ENCODE measurements at places on chromosomes 5 and 9. TPM values are rescaled to one million over a fixed set of nuclear protein-coding genes. Genes with fewer than 3 reads are reported as not detected.

DNA sequence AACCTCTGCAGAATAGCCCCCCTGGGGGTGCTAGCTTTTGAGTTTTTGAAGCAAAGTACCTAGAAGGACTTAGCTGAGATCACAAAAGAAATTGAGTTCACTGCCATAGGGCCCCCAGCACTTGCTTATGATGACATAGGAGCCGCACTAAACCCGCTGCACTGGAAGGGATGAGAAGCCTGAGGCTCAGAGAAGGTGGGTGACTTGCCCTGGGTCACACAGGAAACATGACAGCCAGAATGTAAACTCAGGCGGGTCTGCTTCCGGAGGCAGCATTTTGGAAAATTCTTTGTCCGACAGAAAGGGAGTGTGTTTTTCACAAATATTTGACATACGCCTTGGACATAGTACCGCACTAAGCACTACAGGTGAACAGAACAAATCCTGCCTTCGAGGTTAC, 8.4 kb upstream of the TOR1B start:
- H3K36me3 ChIP-seq: no peaks in the 10 kb centered on the region
- H3K27ac ChIP-seq: no peak overlapping the region
- H3K4me1 ChIP-seq: no peaks in the 10 kb centered on the region
- peaks cover 32% of the 10 kb centered on the region for H3K27me3 ChIP-seq
- H3K4me3 ChIP-seq: no peak overlapping the region

DNA sequence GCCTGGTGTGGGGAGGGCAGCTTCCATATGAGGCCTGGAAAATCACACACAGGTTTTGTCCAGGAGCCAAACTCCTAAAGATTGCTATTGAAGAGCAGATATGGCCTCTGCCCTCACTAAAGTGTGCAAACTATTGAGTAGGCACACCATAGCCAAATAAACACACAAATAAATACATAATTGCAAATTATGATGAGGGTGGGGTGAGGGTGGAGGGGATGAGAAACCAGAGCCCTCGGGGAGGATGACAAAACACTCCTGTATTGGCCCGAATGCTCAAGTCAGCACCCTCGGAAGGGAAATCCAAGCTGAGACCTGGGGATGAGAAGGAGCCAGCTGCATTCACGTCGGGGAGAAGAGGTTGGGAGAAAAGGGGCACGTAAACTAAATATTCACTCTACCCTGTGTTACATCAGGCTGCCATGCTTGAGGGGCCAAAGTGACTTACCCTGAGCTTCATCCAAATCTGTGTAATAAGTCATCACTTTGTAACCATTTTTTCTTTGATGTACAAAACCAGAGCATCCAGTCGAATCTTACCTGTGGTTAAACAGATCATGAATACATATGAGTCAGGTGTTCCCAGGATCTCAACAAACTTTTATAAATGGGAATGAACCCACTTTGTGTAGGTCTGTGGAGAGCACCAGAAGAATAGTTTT, 73.9 kb upstream of the PCSK1 start:
- peaks cover 15% of the 10 kb centered on the region for H3K4me1 ChIP-seq
- no peaks in the 10 kb centered on the region for H3K27me3 ChIP-seq
- no peak for DNase-seq
- H3K4me3 ChIP-seq: no peak overlapping the region

F12 gene
- not detected for total RNA-seq

DNA sequence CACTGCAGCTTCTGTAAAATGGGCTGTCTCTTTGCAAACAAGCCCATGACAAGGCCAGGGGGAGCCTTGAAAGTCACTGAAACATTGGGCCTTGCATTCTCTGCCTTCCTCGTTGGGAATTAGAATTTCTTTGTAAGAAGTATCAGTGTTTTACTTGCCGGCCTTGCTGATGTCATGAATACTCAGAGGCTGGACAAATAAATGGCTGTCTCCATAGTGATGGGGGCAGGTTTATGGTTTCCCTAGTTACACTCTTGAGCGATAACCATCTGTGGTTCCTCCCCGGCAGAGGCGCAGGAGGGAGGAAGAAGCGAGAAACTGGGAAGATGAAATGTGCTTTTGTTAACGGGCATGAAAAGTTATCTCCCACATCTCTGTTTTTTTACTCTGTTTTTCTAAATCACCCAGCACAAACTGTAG, 272.7 kb upstream of the PANK3 start:
- no peaks in the 10 kb centered on the region for H3K27me3 ChIP-seq
- no peak overlapping the region for H3K4me3 ChIP-seq
- H3K27ac ChIP-seq: no peak overlapping the region

GRCh38 chr9:81879501-81879916, 48.7 kb upstream of the SPATA31D4 start:
- no peak overlapping the region for H3K4me3 ChIP-seq
- no peak overlapping the region for H3K27ac ChIP-seq
- H3K27me3 ChIP-seq: no peaks in the 10 kb centered on the region
- peaks cover 3% of the 10 kb centered on the region for H3K4me1 ChIP-seq
- H3K36me3 ChIP-seq: no peaks in the 10 kb centered on the region
- DNase-seq: no peak

NR5A1 gene
- total RNA-seq: not detected

SLC46A2 gene
- under 0.01 TPM for total RNA-seq

- no peaks in the 10 kb centered on the region for H3K4me1 ChIP-seq
- no peak for DNase-seq
These were observed 81.8 kb upstream of the ELL2 start for GRCh38 chr5:96043446-96043845.

DNA sequence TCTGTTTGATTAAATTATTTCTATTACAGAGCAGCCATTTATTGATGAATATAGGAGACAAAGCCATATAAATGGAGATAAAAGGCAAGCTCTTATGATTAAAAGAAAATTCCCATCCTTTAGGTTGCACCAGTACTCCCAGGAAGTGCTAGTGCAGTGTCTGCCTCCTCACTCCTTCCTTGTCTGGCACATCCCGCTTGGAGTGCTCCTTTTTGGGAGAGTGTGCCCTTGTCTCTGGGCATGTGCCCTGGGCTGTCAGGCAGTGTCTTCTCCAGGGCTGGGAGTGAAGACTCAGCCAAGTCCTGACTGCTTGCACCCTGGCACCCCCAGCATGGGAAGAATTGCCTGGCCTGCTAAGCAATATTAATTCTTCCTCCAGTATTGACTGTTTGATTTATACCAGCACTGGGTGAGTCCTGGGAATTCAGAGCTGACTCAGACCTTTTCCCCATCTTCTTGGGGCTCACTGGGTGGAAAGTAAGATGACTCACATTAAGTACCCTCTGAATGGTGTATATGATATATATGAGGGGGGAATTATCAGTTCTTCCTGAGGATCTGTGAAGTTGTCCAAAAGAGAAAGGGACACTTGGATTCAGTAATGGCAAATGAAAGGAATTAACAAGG, 62.1 kb downstream of the ZSWIM6 start:
- DNase-seq: no peak
- H3K27me3 ChIP-seq: no peaks in the 10 kb centered on the region
- H3K4me3 ChIP-seq: no peak overlapping the region
- no peak overlapping the region for H3K27ac ChIP-seq
- H3K4me1 ChIP-seq: peaks cover 17% of the 10 kb centered on the region
- H3K36me3 ChIP-seq: no peaks in the 10 kb centered on the region

GRCh38 chr5:123455640-123456039, 32.4 kb upstream of the CEP120 start:
- H3K27me3 ChIP-seq: no peaks in the 10 kb centered on the region
- no peak for DNase-seq
- H3K27ac ChIP-seq: no peak overlapping the region
- no peaks in the 10 kb centered on the region for H3K4me1 ChIP-seq

GRCh38 chr9:123589361-123590239, 233.6 kb downstream of the CRB2 start:
- no peak for DNase-seq
- H3K27ac ChIP-seq: no peak overlapping the region
- no peaks in the 10 kb centered on the region for H3K27me3 ChIP-seq
- no peak overlapping the region for H3K4me3 ChIP-seq

- no peaks in the 10 kb centered on the region for H3K4me1 ChIP-seq
- H3K36me3 ChIP-seq: no peaks in the 10 kb centered on the region
- H3K27me3 ChIP-seq: no peaks in the 10 kb centered on the region
These were observed 465.9 kb downstream of the TUSC1 start for GRCh38 chr9:25212361-25212760.

DNA sequence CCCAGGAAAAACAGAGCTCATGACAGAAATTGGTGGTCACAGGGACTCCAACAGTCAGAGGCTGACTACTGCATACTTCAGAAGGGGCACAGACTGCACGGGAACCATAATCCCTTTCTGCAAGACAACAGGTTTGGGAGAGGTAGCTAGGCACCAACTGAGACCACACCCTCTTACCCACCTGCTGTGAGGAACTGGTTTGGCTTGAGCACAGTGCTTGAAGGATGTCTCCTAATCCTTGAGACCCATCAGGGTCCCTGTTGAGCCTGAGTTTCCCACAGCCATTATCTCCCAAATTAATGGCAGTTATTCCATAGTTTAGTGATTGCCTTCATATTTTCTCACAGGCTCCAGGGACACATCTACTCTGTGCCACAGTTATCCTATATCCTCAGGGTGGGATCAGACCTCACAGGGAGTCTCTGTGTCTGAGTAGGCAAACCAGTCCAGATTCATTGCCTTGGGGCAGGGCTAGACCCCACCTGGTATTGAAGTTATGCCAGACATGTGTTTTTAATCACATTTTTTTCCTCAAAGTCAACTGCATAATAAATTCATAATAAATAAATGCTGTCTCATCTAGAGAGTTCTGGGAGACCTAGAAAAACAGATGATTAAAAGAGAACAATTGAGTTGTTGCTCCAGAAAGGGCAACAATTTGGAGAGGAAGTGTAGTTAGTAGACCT, 9.3 kb upstream of the CAST start:
- no peaks in the 10 kb centered on the region for H3K36me3 ChIP-seq
- H3K4me1 ChIP-seq: peaks cover 30% of the 10 kb centered on the region
- H3K27me3 ChIP-seq: no peaks in the 10 kb centered on the region
- no peak overlapping the region for H3K4me3 ChIP-seq
- no peak for DNase-seq

INSL4 gene
- not detected for total RNA-seq

DNA sequence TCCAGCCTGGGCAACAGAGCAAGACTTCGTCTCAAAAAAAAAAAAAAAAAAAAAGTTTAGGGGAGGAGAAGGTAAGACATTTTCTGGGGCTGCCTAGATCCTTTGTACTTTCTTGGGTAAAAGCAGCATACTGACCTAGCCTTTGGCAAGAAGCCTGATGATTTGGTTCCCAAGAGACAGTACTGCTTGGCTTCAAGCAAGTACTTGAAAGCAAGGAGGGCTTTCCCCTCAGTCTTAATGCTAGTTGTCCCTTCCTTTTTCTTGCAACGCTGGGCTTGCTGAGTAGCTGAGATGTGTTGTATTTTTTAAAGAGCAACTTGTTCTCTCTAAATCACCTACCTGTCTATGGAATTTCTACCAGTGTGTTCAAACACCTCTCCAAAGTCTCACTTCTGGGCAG, 76.2 kb downstream of the INSYN2B start:
- peaks cover 8% of the 10 kb centered on the region for H3K4me1 ChIP-seq
- no peak overlapping the region for H3K4me3 ChIP-seq
- no peaks in the 10 kb centered on the region for H3K36me3 ChIP-seq
- no peaks in the 10 kb centered on the region for H3K27me3 ChIP-seq

HEXB gene
- total RNA-seq: 313 TPM

- no peaks in the 10 kb centered on the region for H3K36me3 ChIP-seq
- H3K27me3 ChIP-seq: no peaks in the 10 kb centered on the region
- no peak overlapping the region for H3K4me3 ChIP-seq
- H3K4me1 ChIP-seq: no peaks in the 10 kb centered on the region
- no peak for DNase-seq
These were observed 12.8 kb downstream of the OLFM1 start for GRCh38 chr9:135100241-135100681.

DNA sequence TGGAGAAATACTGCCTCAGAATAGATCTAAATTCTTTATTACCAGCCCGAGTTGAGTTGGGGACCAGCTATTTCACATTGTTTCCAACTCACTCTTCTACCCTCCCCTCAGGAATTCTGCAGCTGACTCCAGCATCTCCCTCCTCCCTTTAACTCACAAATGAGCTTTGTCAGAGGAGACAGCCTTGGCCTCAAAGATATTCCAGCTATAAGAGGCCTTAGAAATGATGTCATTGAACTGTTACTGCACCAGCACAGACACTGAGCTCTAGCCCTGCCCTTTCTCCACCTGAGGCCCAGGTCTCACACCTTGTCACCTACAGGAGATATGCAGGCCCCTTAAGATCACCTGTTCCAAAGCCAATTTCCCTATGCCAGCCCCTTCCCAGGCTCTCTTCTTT, 78.4 kb upstream of the ATP10B start:
- no peaks in the 10 kb centered on the region for H3K36me3 ChIP-seq
- no peak overlapping the region for H3K4me3 ChIP-seq
- H3K27ac ChIP-seq: no peak overlapping the region
- H3K27me3 ChIP-seq: no peaks in the 10 kb centered on the region

- H3K27me3 ChIP-seq: no peaks in the 10 kb centered on the region
- no peak overlapping the region for H3K4me3 ChIP-seq
- H3K27ac ChIP-seq: peak overlapping the region; percentile 63
- DNase-seq: peak; percentile 69
- peaks cover 28% of the 10 kb centered on the region for H3K4me1 ChIP-seq
- H3K36me3 ChIP-seq: peaks cover 36% of the 10 kb centered on the region
These were observed 5.6 kb downstream of the PTCD2 start for GRCh38 chr5:72325566-72326305.

SLC1A3 gene
- 76.9 TPM for total RNA-seq

GRCh38 chr9:120839146-120839545, 3.6 kb downstream of the PSMD5 start:
- no peaks in the 10 kb centered on the region for H3K27me3 ChIP-seq
- H3K4me3 ChIP-seq: no peak overlapping the region
- peak overlapping the region; percentile 40 for H3K27ac ChIP-seq
- H3K36me3 ChIP-seq: peaks cover 5% of the 10 kb centered on the region

FGF18 gene
- total RNA-seq: under 0.01 TPM

DNA sequence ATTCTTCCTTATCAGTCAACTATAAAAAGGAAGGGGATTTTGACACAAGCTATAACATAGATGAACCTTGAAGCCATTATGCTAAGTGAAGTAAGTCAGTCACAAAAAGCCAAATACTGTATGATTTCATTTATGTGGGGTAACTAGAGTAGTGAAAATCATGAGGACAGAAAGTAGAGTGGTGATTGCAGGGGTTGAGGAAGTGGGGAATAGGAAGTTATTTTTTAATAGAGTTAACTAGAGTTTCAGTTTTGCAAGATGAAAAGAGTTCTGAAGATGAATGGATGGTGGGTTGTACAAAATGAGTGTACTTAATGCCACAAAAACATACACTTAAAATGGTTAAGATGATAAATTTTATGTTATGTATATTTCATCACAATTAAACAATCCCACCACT, 65.4 kb upstream of the FAM174A start:
- H3K4me3 ChIP-seq: no peak overlapping the region
- no peaks in the 10 kb centered on the region for H3K27me3 ChIP-seq
- no peak overlapping the region for H3K27ac ChIP-seq
- H3K4me1 ChIP-seq: peaks cover under 1% of the 10 kb centered on the region

- peaks cover 4% of the 10 kb centered on the region for H3K27me3 ChIP-seq
- peak; percentile 17 for DNase-seq
- no peaks in the 10 kb centered on the region for H3K4me1 ChIP-seq
- no peak overlapping the region for H3K4me3 ChIP-seq
- no peak overlapping the region for H3K27ac ChIP-seq
- no peaks in the 10 kb centered on the region for H3K36me3 ChIP-seq
These were observed 302.4 kb downstream of the ATPSCKMT start for GRCh38 chr5:9947225-9947714.

PLAC8L1 gene
- total RNA-seq: not detected

PRR7 gene
- total RNA-seq: 10.0 TPM

GRCh38 chr5:177476531-177477233, 3.2 kb upstream of the DBN1 start:
- H3K36me3 ChIP-seq: peaks cover 15% of the 10 kb centered on the region
- H3K4me1 ChIP-seq: peaks cover 21% of the 10 kb centered on the region
- H3K27me3 ChIP-seq: no peaks in the 10 kb centered on the region
- peak; percentile 90 for DNase-seq

SPAAR gene
- total RNA-seq: 0.72 TPM

GRCh38 chr9:131618071-131618479, 72.8 kb downstream of the PRRT1B start:
- no peaks in the 10 kb centered on the region for H3K4me1 ChIP-seq
- no peak overlapping the region for H3K4me3 ChIP-seq
- peaks cover 28% of the 10 kb centered on the region for H3K36me3 ChIP-seq
- no peaks in the 10 kb centered on the region for H3K27me3 ChIP-seq
- peak; percentile 55 for DNase-seq

Measured in osteoblast (primary cell).